ENCODE measurements at places on chromosomes 6 and 20.

- DNase-seq, result no peak
Observed at GRCh38 chr20:39631557-39631956, 669.4 kb downstream of the DHX35 start.

- DNase-seq, result no peak
Observed at GRCh38 chr6:45757443-45758130, 258.1 kb downstream of the CLIC5 start.

GRCh38 chr20:40008177-40008576 lies 680.9 kb downstream of the MAFB start:
- DNase-seq, result no peak

DNA sequence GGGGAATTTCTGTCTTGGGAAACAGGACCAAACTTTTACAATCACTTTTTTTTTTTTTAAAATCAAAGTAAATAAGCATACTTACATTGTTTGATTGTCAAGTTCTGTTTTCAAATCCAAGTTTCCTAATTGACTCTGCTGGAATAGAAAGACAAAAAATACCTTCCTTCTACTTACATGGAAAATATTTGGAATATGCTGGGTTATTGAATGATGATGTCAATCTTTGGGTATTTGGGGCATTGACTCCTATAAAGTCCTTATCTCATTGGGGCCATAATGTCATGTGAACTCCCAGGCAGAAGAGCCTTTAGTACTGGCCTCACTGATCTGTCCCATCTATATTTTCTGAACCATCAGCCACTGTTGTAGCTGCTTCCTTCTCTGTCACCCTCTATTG lies 122.6 kb upstream of the NOX3 start:
- no peak for DNase-seq

- DNase-seq, result no peak
Observed at GRCh38 chr6:169805242-169805838, 53.9 kb downstream of the ERMARD start.

DNA sequence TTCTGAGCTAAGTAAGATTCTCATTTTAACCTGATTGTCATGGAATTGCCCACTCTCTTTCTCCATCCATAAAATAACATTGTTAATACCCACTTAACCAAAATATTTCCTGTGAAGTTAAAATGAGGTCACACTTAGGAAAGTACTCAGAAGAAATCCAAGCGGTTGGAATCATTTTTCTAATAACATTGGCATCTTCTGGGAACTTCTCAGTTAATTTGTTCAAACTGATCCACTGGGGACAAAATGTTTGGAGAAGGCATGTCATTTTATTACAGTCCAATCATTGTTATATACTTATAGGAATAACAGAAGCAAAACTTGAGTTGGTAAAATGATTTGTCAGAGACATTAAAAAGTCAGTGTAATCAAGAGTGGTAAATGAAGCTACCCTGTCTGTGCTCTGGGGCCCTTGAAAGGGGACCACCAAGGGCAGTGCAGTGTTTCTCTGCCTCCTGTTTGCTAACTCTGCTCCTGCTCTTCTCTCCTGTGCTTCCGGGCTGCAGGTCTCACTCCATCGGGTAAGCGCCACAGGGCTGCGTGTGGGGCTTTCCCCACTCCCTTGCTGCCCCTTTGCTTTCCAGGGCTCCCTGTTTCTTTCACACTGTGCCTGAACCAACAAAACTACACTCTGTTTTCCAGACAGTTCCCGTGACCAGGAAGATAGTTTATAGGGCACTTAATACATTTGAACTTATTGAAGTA lies 50.1 kb downstream of the HDDC2 start:
- DNase-seq, result no peak

GRCh38 chr6:100468016-100468622 lies 3.4 kb upstream of the SIM1 start:
- peak; percentile 62 for DNase-seq

All from right kidney (tissue), 9 donors.